ENCODE measurements at places on chromosomes 1 and 21.

DNA sequence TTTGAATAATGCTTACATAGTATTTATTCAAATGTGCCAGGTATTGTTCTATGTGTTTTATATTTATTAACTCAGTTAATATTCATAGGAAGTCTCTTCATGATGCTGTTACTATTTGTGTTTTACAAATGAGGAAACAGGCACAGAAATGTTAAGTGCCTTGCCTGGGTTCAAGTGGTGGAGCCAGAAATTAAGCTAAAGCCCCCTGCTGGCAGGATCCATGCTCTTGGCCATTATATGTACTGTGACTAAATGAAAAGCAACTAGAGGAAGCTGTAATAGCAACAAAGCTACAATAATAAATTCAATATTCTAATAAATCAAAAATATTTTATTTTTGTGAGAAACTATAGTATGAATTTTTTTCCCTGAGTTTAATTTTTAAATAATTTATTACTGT is 30.0 kb downstream of the IARS2 start:
- peak; percentile 6 for DNase-seq

DNA sequence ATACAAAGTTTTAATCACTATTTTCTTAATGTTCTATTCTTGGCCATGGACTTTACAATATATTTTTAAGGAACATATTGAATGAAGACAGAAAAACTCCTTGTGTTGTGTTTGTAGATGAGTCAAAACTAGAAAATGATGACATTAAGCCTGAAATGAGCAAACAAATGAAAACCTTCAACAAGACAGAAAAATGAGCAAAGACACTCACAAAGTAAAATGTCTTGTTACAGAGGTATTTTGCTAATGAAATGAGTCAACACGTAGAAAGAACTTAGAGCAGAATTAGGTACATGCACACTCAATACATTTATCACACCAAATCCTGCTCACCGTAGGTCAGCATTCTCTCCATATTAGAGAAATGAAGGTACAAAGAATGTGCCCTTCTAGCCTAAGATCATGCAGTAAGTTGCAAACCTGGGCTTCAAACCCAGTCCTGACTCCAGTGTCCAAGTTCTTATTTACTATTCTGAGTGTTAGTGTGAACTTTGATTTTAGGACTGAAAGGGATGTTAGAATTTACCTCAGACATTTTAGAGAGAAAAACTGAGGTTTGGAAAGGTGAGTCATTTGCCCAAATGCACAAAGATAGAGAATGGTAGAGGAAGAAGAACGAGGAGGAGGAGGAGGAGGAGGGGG is 133.9 kb upstream of the SGIP1 start:
- no peak for DNase-seq

DNA sequence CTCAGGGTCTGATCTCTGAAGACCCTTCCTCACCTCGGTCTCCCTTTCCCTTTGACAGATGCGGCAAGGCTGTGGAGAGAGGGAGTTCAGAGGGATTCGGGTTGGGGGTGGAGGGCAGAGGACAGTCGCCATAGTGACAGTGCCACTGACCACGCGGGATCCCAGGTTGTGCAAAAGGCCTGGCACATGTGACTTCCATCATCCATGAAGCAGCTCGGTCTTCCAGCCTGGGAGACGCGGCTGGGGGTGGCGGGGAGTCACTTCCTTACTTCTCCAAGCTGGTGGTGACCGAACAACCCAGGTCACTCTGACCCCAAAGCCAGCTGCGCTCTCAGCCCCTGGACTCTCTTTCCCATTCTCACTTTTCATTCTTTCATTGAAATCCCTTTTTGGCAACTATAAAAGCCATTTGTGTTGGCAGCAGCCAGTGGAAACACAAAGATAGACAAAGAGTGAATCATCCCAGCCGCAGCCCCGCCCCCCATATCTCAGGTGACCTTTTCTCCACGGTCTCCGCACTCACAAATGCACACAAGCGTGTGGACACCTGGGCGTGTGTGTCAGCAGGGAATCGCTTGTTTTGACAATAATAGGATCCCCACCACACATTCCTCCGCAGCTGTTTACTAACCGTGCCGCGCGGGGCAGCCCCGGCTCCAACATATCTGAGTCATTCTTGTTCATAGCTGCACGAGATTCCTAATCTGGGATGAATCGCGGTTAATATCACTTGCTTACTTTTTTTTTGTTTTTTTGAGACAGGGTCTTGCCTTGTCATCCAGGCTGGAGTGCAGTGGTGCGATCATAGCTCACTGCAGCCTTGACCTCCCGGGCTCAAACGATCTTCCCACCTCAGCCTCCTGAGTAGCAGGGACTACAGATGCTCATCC is 68.3 kb downstream of the DHRS3 start:
- DNase-seq = peak; percentile 44

DNA sequence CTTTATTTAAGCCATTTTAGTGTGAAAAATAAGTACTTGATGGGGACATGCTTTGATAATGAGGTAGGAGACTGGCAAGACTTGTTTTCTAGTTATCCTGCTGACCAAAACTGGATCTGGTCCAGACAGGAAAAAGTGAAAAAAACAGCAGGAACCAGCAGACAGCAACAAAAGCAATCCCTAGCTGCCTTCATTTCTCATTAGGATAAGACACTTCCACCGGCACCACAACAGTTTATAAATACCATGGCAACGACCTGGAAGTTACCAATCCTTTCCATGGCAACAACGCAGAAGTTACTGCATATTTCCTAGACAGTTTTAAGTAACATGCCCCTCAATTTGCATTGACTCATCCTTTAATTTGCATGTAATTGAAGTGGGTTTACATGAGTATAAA is 993.8 kb upstream of the NCAM2 start:
- no peak for DNase-seq

Data from stimulated activated naive CD8-positive, alpha-beta T cell treated with anti-CD3 and anti-CD28 coated beads, Interleukin-15, Interleukin-2, amounts not matched to agents 100 U/mL and 50 U/mL, for 24 hours (primary cell).